ENCODE measurements at places on chromosomes 13 and 19. TPM values are rescaled to one million over a fixed set of nuclear protein-coding genes. Genes with fewer than 3 reads are reported as not detected.

Gene MATK
- not detected for total RNA-seq

Gene CYP4F2
- total RNA-seq = not detected

Gene SLC5A5
- not detected for total RNA-seq

Gene PPFIA3
- 1.5 TPM for total RNA-seq

Gene KCNRG
- total RNA-seq = 3.0 TPM

Gene GJA3
- total RNA-seq = 0.44 TPM

Gene MAMSTR
- 1.2 TPM for total RNA-seq

Gene IZUMO2
- total RNA-seq = not detected

Gene TYROBP
- total RNA-seq = not detected

Gene CYP4F11
- not detected for total RNA-seq

Gene CAPN12
- total RNA-seq = not detected

Gene VSTM2B
- total RNA-seq = not detected

Gene GPATCH1
- total RNA-seq = 7.1 TPM

Gene NCCRP1
- total RNA-seq = not detected

Gene DMKN
- 14.1 TPM for total RNA-seq

Gene UGGT2
- total RNA-seq = 67.3 TPM

Gene FAM174C
- total RNA-seq = 28.7 TPM

Gene DCT
- total RNA-seq = 0.12 TPM

Gene LILRA5
- total RNA-seq = not detected

Gene FPR2
- not detected for total RNA-seq

Gene TUBA3C
- not detected for total RNA-seq

Gene CGB3
- not detected for total RNA-seq
